PC-9 (cell line): ENCODE measurements at places on chromosomes 4 and X.

- DNase-seq, result no peak
Observed at GRCh38 chrX:131783555-131784308, 239.4 kb upstream of the STK26 start.

- no peak for DNase-seq
Observed at GRCh38 chr4:3807311-3807710, 41.1 kb downstream of the ADRA2C start.

GRCh38 chr4:126183206-126183605, 868.5 kb downstream of the FAT4 start:
- no peak for DNase-seq

DNA sequence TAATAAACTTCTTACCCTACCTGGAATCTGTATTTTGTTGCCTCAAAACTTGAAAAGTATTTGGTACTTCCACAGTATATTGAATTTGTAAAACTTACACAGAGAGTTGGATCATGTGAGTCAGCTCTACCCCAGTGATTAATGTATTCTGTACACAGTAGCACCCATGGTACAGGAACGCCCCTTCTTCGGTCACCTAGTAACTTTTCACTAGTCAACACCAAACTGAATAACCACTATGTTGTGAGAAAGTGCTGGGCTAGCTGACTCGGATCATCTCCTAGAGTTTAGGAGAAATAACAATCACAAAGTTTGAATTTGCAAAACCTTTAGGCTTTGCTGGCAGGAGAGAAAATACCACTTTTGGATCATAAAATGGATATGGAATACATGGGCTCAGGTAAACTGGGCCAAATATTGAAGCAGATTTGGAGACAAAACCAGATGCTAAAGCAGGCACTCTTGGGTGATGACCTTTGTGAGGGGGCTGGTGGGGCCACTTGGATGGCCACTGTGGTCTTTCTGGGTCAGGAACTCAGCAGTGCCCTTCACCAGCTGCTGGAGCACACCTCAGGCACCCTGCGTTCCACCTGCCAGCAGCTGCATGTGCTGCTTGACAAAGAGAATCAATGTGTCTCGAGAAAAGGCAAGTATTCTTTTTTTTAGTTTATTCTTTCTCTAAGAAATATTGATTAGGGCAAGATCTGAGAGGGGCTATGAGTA, at the start of gene DTHD1:
TSS of gene DTHD1 (plus strand) at position 233 of the 723 bp plus-strand sequence. CDS start at position 376, 143 bp downstream.
- no peak for DNase-seq
